ENCODE measurements at places on chromosomes 16 and 17.

GRCh38 chr16:89216315-89217137, 977 bp upstream of the ZNF778 start:
- peak; percentile 72 for DNase-seq

DNA sequence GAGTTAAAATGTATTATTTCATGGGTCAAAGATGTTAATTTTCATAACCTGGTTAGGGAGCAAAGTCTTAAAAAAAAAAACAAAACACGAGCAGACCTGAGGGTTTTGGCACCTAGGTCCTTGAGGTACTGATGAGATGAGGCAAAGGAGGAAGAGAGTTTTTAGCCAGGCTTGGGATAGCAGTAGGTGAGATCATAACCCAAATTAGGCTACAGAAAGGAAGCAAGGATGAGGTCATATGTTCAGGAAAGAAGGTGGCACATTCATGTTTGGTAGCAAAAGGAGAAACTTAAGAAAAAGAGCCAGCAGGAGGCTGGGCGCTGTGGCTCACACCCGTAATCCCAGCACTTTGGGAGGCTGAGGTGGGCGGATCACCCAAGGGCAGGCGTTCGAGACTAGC, 2.8 kb downstream of the ATXN1L start:
- no peak for DNase-seq

- DNase-seq = no peak
Measured at GRCh38 chr17:21039839-21040575, 2.8 kb downstream of the USP22 start.

DNA sequence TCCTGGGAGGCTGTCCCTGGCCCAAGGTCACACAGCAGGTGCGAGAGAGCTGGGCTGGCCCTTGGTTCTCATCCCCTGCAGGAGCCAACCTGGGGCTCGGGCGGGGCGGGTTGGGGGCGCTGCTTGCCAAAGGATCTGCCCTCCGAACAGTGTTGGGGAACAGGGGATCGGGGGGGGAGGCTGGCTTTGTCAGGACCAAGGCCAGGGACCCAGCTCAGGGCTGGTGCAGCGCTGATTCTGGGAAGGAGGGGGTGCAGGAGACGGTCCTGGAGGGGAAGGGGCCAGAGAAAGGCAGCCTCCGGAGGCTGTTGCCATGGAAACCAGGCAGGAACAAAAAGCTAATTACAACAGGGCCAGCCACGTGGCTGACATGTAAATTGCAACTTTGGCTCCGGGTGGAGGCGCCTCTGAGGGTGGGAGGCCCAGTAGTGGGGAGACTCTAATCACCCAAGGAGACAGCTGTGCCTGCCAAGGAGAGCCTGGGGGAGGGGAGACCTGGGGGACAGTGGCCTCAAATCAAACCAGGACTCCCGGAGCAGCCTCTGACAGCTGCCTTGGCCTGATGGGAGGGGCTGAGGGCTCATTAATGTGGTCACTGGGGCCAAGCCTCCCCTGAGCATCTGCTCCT, 1.3 kb downstream of the TUBB3 start:
- DNase-seq = peak; percentile 67

- DNase-seq = no peak
Measured at GRCh38 chr17:40936976-40937375, 470 bp downstream of the KRT23 start.

DNA sequence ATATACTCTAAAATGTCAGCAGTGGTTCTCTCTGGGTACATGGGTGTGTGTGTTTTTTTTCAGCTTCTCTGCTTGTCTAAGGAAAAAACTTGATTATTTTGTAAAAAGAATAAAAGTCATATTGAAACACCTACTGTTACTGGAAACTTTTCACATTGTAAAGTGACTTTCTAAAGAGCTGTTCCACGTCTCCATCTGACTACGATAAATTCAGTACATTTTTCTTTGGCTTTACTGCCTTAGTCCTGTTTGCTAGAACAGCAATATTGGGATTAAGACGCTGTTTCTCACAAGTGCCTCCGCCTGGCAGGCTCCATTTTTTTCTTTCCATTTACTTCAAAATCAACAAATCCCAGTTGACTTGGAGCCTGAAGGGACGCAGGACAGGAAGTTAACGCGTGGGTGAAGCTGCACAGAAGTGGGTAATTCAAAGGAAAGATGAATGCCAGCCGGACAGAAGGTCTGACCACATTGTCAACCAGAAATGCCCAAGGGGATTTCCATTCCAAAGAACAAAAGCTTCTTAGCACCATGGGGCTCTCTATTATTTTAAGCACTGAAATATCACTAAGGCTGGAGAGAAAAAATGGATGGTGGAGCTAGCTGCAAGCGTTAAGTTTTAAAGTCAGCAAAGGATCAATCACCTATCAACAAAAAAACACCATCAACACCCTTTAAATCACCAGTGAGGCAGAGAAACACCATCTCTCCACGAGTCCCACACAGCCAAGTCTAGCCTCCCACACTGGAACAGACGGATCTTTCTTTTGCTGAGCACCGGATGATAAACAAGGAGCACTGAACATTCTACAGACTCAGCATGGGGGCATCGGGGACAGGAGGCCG, 8.4 kb downstream of the GLOD4 start:
- no peak for DNase-seq

DNA sequence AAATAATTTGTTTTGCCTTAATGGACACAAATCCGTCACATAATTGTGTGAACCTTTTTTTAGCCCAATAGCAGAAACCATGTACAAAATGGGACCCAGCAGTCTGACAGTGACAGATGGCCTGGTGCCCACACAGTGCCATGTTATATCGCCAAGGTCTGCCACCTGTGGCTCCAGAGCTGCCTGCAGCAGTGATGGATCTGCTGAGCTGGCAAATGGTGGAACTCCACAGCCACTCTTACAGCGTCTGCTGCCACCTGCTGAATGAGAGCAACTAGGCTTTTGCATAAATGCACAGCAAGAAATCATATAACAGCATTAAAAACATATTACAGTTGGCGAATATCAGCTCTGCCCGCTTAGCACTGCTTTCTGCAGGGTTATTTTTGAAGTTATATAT, 59.4 kb downstream of the NUP93 start:
- no peak for DNase-seq

- no peak for DNase-seq
Measured at GRCh38 chr16:4801962-4802658, at the start of gene ROGDI. Gene ROGDI, minus strand, starts transcription at chr16:4802633. Its CDS starts 62 bp downstream, at chr16:4802571.

DNA sequence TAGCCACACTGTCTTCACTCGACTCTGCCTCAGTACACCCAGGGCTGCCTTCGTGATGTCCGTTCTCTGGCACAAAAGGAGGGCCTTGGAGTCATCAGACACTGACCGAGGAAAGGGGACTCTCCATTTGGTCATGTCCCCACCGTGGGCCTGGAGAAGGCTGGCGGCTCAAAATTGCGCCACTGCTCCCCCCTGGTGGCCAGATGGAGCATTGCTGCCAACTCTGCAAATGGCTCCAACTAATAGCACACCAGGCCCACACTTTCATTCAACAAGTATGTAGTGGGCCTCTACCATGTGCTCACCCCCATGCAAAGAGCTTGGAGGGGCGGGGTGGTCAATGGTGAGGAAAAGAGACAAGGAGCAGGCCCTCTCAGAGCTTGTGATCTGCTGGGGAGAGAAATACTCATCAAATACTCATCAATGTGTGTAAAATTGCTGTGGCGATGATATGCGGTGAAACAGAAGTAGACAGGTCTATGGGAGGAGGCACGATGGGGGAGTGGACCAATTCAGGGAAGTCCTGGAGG, 5.2 kb upstream of the GRIN2C start:
- peak; percentile 74 for DNase-seq

- no peak for DNase-seq
Measured at GRCh38 chr16:74100395-74101326, 196.0 kb upstream of the PSMD7 start.

- no peak for DNase-seq
Measured at GRCh38 chr16:75443298-75443697, 10.0 kb upstream of the CFDP1 start.

- DNase-seq = no peak
Measured at GRCh38 chr17:55852734-55853133, 101.9 kb downstream of the PCTP start.

GRCh38 chr17:44269535-44270240, 1.8 kb upstream of the SLC4A1 start:
- DNase-seq = peak; percentile 55

DNA sequence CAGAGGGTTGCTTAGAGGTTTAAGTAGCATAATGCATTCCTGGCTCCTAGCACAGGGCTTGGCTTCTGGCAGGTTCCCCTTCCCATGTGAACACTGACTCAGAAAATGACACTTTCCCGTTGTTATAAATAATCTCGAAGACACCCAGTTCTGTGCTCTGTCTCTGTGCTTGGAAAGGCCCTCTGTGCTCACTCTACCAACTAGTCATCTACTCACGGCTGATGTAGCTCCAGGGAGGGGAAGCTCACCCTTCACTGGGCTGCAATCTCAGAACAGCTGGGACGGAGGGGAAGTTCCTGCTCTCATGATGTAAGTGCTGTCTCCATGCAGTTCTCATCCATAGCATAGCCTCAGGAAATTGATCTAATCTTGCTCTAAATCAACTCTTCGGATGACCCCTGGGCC, 230.5 kb upstream of the ASIC2 start:
- DNase-seq = no peak

GRCh38 chr17:65696739-65697394, 135.4 kb upstream of the AXIN2 start:
- DNase-seq = no peak

- DNase-seq = peak; percentile 50
Measured at GRCh38 chr17:33120103-33120502, 128.5 kb downstream of the SPACA3 start.

- DNase-seq = no peak
Measured at GRCh38 chr16:83928341-83929055, 24.5 kb upstream of the OSGIN1 start.

DNA sequence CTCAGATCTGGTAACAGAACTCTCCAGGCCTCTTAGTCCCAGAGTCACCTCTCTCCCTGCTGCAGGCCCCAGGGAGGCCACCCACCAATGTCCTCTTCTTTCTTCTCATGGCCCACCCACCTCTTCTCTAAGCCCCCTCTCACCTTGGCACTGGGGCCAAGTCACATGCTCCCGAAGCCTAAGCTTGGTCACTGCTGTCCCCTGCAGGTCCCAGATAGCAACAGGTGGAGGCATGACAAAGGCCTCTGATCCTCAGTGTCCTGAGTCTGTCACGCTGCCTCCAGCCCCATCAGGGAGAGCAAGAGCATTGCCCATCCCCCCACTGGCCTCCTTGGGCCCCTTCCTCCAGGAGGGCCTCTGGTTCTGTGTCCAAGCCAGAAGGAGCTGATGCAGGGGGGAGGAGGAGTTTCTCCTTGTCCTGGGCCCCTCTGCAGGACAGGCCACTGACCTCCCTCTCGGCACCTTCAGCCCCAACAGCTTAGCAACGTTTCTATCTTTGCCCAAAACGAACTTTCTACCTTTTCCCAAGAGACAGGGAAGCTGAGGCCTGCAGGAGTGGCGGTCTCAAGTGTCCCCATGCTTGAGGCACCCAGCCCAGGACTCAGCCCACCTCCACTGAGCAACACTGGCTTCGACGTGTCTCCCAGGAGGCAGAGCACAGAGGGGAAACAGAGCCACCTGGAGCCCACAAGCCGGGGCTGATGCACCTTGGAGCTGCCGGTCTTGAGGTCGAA, 8.6 kb downstream of the P2RX1 start:
- no peak for DNase-seq

- no peak for DNase-seq
Measured at GRCh38 chr17:80414508-80414802, 512 bp upstream of the ENDOV start.

DNA sequence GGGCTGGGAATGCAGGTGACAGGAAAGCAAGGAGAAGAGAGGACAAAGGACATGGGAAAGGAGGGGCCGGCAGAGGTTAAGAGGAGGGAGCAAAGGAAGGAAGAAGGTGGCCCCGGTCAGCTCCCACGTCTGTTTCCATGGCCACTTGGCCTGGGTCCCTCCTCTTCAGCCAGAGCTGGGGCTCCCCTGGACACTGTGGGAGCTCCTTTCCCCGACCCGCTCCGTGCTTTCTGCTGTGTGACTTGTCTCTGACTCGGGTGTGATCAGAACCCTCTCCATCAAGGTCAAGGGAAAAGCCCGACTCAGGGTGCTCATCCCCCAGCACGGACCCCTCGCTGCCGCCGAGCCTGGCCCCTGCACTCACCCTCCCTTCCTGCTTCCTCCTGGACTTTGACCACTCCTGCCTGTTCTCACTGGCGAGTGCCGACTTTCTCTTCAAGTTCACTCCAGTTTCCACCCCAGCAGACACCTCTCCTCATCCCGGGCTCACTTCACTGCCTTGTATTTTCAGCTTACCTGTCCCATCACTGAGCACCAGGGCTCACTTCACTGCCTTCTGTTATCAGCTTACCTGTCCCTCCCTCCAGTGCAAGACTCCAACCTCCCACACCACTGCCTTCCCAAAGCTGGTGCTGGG, 61.2 kb downstream of the MEAK7 start:
- DNase-seq = no peak

DNA sequence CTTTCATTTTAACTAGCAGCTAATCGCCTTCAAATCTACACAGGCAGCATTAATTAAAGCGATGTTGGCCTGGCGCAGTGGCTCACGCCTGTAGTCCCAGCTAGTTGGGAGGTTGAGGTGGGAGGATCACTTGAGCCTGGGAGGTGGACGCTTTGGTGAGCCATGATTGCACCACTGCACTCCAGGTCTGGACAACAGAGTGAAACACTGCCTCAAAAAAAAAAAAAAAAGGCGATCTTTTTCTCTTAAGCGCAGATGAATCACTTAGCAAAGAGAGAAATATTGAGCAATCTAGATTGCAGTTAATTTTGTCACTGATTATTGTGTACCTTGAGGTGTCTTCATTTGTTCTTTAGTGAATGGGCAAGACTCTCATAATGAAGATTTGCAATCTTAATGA, 12.4 kb downstream of the SNTB2 start:
- DNase-seq = no peak

DNA sequence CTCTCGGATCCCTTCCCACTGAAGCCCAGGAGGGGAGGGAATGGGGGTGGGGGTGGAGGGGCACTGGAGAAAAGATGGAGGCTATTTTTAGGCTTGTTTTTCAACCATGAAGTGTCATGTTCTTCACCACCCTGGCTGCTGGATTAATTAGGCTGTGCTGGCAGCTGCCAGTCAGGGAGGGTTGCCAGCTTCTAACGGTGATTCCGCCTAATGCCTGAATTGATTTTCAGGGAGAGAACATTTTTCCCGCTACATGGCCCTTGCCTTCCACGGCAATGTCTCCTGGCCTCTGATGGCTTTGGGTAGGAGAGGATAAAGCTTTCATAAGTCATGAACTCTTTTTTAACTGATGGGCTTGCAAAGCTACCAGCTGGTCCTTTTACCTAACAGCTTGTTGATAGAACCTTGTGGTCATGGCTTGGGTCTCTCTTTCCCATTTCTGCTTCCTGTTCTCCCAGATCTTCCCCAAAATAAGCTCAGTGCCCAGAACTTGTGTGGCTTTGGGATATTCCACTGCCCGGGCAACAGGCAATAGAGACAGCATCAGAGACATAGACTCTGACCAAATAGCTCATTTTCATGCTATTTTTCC, 167.4 kb downstream of the PITPNC1 start:
- no peak for DNase-seq

GRCh38 chr17:17440010-17440843, 36.6 kb upstream of the MED9 start:
- DNase-seq = no peak

DNA sequence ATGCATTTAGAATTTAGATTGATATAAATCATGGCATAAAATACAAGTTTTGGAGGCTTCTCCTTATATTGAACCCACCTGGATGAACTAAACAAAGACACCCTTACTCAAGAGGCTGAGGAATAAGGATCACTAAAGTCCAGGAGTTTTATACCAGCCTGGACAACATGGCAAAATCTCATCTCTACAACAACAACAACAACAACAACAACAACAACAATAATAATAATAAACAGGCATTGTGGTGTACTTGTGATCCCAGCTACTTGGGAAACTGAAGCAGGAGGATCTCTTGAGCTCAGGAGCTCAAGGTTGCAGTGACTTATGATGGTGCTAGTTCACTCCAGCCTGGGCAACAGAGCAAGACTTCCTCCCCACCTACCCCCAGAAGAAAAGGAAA, 558.0 kb downstream of the TOX3 start:
- no peak for DNase-seq

Data from left hindlimb (tissue), 1 donor.